ENCODE measurements at places on chromosomes 5 and 9. TPM values are rescaled to one million over a fixed set of nuclear protein-coding genes. Genes with fewer than 3 reads are reported as not detected.

DNA sequence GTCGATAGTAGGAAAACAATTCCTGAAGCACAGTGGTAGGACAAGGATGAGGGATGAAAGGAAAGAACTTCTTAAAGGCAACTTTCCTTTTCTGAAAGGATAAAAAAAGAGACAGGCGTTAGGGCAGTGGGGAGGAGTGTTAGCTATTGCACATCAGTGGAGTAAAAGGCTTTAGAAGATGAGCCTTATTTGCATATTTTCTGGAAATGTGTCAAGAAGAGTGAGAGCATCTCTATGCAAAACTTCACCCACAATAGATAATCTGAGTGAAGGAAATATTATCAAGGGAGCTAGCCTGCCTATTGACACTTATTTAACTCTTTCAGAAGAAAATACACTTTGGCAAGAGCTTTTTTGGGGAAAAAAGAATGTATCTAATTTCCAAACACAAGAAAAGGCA, 151.6 kb downstream of the MACIR start:
- DNase-seq, result no peak

DNA sequence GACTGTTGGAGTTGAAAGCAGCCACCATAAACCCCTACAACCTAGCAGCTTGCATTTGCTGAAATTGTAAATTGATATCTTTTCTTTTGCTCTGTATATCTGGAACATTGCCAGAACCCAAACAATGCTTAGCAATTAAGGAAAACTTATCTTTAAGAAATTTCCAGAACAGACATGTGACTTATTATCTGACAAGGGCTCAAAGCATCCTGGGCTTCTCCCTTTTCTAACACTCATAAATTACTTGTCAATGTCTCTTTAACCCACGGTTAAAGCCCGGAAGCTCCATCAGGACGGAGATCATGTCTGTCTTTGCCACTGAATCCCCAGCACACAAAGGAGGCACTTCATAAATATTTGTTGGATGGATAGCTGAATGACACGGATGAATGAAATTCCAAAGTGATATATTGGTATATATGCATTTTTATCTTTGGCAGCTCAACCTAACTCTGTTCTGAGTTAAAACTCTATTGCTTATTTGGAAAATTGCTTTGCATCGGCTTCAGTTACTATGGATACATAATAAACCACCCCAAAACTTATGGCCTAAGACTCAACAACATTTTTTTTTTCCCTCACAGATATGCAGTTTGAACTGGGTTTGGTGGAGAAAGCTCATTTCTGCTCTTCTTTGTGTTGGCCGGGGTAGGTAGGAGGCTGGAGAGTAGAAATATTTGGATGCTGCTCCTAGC, 103.1 kb upstream of the CLINT1 start:
- DNase-seq, result no peak

CTNND2 gene
- total RNA-seq, result not detected

DNA sequence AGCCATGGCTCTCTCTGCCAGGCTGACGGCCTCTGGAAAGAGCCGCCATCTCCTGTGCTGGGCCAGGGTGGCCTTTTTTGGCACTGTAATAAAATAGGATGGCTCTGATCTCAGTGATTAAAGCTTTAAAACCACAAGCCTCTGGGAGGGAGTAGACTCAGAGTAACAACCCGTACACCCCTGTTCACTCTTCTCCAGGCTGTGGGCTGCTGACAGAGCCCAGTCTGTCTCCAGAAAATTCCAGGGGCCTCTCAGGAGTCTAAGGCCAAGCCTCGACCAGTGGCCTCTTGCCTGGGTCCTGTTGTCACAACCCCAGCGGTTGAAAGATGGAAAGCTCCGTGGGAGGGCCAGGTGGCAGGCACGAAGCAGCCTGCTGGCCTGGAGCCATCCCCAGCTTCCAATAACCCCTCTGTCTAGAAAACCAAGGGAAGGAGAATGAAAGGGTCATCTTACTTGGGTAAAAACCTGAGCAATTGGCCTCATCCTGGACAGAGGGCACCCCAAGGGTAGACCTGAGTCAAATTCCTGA, 286.7 kb upstream of the ZNF462 start:
- DNase-seq, result no peak

GRCh38 chr9:132046456-132046855, 33.2 kb downstream of the MED27 start:
- DNase-seq, result no peak

- DNase-seq, result no peak
Measured at GRCh38 chr9:36099718-36100117, 36.8 kb upstream of the GLIPR2 start.

GRCh38 chr9:135343837-135344522, 135.6 kb upstream of the PPP1R26 start:
- peak; percentile 57 for DNase-seq

NTRK2 gene
- total RNA-seq, result 1.1 TPM

DNA sequence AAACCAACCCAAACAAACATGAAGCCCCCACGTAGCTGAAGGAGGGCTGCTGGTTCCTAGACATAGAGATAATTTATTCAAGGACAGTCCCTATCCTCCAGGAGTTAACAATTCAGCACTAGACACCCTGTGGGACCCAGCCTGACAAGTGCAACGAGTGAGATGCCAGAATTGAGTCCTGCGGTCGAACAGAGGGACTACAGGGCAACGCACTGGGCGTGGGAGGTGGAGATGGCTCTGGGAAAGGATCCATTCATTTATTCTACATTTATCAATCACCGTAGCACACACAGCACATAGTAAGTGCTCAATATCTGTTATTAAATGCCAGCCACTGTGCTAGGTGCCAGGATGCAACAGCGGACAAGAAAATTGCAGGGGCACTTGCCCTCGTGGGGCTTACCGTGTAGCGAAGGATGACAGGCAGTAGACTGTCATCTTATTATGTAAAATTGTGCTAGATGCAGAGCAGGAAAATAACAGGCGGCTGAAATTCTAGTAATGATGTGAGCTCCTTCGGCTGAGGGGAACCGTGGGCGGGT, 855 bp upstream of the ARHGAP26 start:
- DNase-seq, result no peak

- DNase-seq, result no peak
Measured at GRCh38 chr9:92429836-92430235, 5.6 kb upstream of the OMD start.

F2RL2 gene
- total RNA-seq, result not detected

GRCh38 chr5:14183187-14183939, 40.2 kb downstream of the TRIO start:
- DNase-seq, result no peak

FLT4 gene
- total RNA-seq, result 3.5 TPM

DNA sequence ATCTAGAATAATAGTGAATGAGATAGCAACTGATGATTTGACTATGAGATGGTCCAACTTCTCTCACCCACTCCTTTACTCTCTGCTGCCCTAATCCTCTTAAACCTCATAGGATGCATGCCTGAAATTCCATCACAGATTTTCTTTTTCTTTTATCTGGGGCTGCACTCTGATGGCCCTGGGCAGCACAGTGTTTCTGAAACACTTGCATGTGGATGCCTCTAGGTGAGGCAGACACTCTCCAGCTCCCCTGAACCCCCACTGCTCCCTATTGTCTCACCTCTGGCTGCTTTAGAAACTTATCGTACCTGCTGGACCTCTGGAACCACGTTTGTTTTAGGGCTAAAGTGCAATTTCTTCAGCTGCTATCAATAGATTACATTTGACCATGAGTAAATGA, 67.5 kb downstream of the HTR4 start:
- no peak for DNase-seq

- no peak for DNase-seq
Measured at GRCh38 chr9:85554349-85554748, 187.4 kb downstream of the AGTPBP1 start.

DNA sequence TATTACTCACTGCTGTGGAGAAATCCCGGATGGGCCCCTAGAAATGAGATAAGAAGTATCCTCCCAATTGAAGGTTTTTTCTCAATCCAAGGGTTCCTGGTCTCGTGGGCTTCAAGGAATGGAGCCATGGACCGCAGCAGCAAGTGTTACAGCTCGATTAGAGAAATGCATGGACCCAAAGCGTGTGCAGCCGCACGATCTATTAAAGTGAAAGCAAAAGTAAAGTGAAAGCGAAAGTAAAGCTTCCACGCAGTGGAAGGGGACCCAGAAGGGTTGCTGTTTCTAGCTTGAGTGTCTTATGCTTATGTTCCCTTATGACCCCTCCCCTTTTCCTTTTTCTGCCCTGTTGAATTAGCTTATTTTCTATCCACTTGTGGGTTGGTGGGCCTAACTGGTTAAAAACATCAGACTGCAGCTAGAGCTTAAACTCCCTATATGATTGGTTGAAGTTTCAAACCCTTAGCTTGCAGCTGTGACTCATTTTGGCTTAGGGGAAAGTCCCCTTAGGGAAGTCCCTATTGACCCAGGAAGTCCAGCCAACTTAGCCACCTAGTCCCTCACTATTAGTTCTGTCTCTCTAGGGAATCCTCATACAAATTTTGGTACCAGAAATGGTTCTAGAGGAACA, 1111.8 kb downstream of the TAF11L14 start:
- no peak for DNase-seq

- no peak for DNase-seq
Measured at GRCh38 chr9:116985596-116985995, 298.5 kb downstream of the TRIM32 start.

DNA sequence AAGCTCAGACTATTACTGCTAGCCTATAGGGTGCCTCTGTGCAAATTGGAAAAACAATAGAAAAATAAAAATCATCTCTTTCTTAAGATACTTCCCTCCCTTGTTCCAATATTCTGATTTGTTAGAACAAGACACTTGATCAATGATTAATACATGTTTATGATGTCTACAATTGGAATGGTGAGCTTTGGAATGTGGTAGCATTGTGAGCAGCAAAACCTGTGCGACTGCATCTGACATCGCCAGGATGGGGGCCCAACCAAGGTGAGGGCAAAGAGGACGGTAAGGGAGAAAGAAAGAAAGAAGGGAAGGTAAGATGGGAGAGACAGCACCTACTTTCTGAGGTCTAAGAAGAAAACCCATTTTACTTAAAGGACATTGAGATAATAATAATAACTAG, 183.0 kb upstream of the TRIM32 start:
- no peak for DNase-seq

ELP1 gene
- total RNA-seq, result 16.8 TPM

ANGPTL2 gene
- total RNA-seq, result 208 TPM

TEX10 gene
- 14.9 TPM for total RNA-seq

HSPB3 gene
- total RNA-seq, result 145 TPM

- DNase-seq, result no peak
Measured at GRCh38 chr5:163614787-163615186, 109.4 kb downstream of the MAT2B start.

CANX gene
- total RNA-seq, result 285 TPM

GRCh38 chr9:31702957-31703356, 681.5 kb upstream of the ACO1 start:
- no peak for DNase-seq

DNA sequence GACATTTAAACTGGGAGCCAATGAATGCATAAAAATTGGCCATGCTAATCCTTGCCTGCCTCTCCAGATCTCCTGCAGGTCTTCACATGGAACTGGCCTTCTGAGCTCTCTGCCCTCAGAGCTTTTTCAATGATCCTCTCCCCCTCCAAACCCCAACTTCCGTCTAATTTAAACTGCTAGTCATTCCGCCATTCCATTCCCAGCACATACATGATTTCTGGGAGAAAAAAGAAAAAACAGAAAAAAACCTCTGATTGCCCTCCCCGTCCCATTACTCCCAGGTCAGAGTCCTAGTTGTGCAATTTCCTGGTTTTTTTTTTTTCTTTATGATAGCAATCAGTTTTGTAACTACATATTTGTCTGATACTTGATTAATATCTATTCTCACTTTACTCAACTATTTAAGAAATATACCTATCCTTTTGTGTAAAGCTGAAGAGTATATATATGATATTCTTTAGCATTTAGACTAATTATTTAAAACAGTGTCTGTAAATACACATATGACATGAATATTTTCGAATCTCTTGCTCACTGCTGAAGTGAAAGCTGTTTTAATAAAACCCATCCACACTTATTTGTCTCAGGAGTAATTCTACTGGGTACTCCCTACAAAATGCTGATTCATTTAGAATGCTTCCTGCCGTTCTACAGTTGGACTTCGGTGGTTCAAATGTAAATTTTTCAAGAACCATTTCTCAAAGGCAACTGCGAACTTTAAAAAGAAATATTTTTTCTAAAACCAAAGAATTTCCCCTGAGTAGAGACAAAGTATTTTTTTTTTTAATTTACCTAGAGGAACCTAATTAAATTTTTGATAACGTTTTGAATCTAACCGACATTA, 1.6 kb downstream of the HINT1 start:
- DNase-seq, result no peak

HTR1A gene
- total RNA-seq, result not detected

ERAP2 gene
- total RNA-seq, result 3.0 TPM

- DNase-seq, result no peak
Measured at GRCh38 chr5:54844905-54845566, 140.4 kb downstream of the ESM1 start.

- no peak for DNase-seq
Measured at GRCh38 chr9:133348718-133349573, 928 bp downstream of the RPL7A start.

HINT1 gene
- 205 TPM for total RNA-seq

DNA sequence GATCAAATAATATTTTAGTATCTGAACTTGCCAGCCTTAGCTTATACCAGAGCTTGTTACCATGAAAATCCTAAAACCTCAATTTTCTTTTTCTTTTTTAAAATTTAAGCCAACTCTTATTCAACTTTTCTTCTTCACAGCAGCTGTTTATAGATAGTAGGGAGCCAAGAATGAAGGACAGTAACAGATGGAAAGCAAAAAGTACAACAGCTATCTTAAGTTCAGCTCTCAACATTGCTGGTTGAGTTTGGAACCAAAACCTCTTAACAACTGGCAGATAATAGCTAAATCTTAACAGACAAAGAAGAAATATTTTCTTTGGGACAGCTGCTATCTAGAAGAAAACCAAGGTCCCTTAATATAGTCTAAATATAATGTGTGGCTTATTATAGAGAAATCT, 74.7 kb downstream of the PJA2 start:
- DNase-seq, result no peak

DNA sequence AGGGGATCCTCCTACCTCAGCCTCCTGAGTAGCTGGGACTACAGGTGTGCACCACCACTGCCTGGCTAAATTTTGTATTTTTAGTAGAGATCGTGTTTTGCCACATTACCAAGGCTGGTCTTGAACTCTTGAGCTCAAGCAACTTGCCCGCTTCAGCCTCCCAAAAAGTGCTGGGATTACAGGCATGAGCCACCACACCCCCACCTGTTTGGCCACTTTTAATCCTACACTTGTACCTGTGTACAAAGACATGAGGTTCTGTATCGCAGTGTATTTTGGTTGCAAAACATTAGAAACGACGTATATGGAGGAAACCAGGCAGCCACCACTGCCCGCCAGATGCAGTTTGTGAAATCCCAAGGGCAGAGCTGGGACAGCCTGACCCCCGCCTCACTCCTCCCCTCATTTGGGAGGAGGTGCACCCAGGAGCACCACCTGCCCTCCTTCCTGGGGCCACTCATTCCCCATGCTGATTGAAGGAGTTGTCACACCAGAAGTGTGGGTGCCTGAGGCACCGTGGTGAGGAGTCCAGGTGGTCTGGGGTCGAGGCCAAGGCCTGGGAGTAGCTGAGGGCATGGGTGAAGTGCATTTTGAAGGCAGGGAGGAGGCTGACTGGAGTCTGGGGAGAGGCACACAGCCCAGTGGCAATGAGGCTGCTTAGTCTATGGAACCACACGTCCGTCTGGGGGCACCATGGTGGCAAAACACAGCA, 39.3 kb upstream of the OLFM1 start:
- no peak for DNase-seq

All from psoas muscle (tissue), 8 donors.